ENCODE measurements at places on chromosomes 16 and 17. TPM values are rescaled to one million over a fixed set of nuclear protein-coding genes. Genes with fewer than 3 reads are reported as not detected.
A peak's percentile ranks its signal among the peaks of the same experiment; 100 is the strongest.

DNA sequence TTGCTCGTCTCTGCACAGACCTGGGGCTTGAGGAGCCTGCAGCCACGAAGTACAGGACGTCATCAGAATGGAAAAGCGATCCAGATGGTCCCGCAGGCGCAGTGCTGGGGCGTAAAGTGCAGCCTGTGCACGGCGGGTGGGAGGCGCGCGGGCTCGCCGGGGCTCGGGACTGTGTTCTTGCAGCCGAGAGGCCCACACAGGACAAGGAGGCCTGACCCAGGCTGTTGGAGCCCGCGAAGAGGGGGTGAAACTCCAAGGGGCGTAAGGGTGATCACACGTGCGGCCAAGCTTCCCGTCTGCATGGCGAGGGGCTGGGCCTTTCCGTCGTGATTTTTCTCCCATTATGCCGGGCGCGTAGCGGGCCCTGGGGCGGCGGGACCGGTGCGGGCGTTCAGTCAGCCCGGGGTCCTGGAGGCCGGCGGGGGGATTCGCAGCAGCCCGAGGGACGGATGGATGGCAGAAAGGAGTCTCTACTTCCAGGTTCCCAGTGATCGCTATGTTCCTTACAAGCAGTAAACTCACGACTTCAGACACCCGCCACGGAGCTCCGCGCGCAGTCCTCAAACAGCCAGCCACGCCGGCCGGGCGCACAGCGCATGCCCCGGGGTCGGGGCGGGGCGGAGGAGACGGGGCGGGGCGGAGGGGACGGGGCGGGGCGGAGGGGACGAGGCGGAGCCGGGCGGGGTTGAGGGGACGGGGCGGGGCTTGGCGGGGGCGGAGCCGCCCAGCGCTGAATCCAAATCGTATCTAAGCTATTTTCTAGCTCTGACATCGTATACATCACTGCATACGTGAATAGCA lies 141.0 kb upstream of the KCNJ18 start:
- peak; percentile 89 for DNase-seq

GRCh38 chr17:83009414-83010205 lies 69.8 kb upstream of the METRNL start:
- DNase-seq: no peak

DNA sequence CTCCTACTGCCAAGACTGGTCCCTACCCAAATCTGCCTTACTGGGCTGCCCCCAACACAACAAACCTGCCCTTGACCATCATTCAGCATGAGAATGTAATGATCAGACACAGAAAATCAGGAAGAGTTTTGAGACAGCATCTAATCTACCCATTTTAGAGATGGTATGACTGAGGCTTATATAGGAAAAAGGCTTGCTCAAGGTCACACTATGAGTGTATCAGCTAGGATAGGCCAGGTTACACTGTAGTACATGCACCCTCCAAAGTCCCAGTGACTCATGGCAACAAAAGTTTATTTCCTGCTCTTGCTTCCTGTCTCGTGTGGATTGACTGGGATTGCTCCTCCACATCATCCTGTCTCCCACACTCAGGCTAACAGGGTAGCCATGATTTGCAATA lies 27.9 kb downstream of the NLRC5 start:
- no peak for DNase-seq

- no peak for DNase-seq
These were observed 8.6 kb downstream of the SLC6A4 start for GRCh38 chr17:30226878-30227277.

GRCh38 chr17:35104844-35105450 lies 14.7 kb downstream of the RAD51D start:
- DNase-seq: no peak

DNA sequence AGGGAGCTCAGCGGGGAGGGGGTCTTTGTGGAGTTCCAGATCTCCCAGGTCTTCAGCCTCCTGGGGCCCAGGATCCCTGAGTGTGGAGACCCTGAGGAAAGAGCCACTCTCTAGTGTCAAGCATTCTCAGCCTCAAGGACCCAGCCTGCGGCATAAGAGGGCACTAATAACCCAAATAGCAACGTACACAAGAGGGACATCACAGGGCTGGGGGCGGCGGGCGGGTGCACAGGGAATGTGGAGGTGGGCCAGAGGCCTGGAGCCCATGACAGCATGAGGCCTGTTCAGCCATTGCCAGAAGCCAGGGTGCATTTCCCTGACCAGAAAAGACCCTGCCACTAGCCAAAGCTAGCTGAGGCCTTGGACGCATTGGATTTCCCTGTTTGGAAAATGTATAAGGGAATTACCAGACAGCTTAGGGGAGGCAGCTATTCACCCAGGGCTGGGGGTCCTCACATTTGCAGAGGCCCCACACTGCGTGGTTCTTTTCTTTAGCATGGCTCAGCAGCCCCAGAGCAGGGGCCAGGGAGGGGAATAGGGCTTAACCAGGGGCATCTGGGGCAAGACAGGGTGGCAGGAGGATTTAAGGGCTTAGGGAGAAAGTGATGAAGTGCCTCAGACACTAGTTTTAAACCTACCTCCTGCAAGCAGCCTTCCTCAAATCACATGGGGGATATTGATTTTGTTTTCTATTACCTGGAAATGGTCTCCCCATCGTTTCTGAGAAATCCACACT lies 13.5 kb upstream of the ALOX15B start:
- DNase-seq: no peak

DNA sequence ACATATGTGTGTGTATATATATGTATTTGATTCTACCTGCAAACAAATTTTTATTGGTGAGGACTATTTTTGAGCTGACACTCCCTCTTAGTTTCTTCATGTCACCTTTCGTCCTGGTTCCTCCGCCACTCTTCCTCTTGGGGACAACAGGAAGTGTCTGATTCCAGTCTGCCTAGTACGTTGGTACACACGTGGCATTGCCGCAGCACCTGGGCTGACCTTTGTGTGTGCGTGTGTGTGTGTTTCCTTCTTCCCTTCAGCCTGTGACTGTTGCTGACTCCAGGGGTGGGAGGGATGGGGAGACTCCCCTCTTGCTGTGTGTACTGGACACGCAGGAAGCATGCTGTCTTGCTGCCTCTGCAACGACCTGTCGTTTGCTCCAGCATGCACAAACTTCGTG lies 29.4 kb upstream of the CACNG5 start:
- no peak for DNase-seq

DNA sequence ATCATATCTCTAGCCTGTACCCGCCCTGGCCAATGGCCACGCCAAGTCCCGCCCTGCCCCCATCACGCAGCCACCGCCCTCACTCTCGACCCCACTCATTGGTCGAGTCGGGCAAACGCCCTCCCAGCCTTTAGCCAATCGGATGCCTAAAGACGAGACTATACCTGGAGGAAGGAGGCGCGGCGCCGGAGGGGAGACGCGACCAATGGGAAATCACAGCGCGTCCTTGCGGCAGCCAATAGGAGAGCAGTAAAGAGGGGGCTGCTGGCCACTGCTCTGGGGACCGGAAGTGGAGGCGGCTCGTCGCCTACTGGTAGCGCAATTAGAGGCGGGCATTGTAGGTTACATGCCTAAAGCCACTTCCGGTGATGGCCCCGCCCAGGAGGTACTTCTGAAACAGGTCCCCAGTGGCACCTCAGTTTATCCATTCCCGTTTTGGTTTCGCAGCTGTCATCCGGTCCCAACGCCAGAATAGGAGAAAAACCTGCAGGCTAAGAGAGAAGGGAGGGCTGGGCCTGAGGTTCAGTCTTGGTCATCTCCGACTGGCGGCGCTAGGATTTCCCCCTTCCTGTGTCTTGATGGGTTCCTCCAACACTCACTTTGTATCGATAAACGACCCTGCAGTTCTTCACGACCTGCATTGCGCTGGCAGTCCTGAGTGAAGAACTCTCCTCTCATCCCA lies 3.6 kb upstream of the MTMR4 start:
- peak; percentile 95 for DNase-seq

GRCh38 chr17:12078791-12079190 lies 58.1 kb downstream of the MAP2K4 start:
- DNase-seq: no peak

GRCh38 chr16:30397776-30398660 lies 2.8 kb downstream of the ZNF48 start:
- no peak for DNase-seq

GRCh38 chr17:80424261-80424660 lies 9.3 kb downstream of the ENDOV start:
- no peak for DNase-seq

- no peak for DNase-seq
These were observed 19.6 kb downstream of the OR1D5 start for GRCh38 chr17:3043737-3044365.

Gene CHP2
- total RNA-seq: 1.2 TPM

Gene SMIM36
- not detected for total RNA-seq

Gene KRTAP4-9
- not detected for total RNA-seq

Gene CNGB1
- total RNA-seq: 1.2 TPM

Gene TRIM72
- 1.2 TPM for total RNA-seq

Gene TRPV3
- 0.82 TPM for total RNA-seq

All from frontal cortex (tissue), 4 donors.